ENCODE measurements at places on chromosomes 6 and 20. TPM values are rescaled to one million over a fixed set of nuclear protein-coding genes. Genes with fewer than 3 reads are reported as not detected.

The PDRG1 gene
- 17.7 TPM for total RNA-seq

DNA sequence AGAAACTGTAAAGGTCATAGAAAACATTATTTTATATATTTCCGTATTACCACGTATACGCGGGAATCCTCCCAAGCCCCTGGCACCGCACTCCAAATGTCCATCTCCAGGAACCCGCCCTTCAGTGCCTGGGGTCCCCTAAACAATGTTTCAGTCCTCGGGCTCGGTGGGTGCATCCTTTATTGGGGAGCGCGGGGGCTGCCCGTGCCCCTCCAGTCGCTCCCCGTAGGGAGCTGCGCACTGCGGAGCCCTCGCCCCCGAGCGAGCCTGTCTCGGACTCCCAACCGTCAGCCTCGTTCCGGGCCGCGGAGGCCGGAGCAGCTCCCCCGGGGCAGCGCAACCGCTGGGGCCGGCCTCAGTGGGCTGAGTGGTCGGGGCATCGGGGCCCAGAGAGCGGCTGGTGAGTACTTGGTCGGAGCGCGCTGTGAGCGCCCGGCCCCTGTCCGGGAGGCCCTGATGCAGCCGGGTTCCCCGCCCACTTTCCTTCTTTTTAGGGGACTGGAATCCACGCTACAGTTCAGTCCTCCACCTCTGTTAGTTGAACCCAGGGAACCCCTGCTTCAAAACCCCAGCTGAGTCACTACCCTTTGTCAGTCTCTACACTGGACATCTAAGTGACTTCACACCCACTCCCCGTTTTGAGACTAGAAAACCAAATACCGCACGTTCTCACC, at the start of gene DNAH8:
DNAH8 (plus strand) TSS at position 296 of the 674 bp plus-strand sequence. CDS start 7,499 bp downstream, outside the sequence.
- peak; percentile 57 for DNase-seq

DNA sequence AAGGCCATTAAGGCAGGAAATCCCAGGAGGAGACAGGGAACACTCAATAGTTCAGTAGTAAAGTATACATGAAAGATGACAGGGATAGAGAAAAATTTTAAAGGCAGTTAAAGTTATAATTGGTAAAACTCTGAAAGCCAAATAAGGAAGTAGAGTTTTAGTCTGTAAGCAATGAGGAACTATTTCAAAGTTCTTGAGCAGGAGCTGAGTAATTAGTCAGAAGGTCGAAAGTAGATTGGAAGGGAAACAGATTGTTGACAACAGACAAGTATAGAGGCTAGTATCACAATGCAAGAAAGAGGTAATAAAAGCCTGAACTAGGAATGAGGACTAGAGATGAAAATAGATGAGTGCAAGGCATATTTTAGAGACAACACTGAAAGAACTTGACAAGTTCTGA, 150.3 kb downstream of the CDK19 start:
- no peak for DNase-seq

The MATN4 gene
- 1.2 TPM for total RNA-seq

The ARHGAP18 gene
- total RNA-seq, result 9.6 TPM

GRCh38 chr6:16228709-16229665, 9.4 kb upstream of the GMPR start:
- no peak for DNase-seq

DNA sequence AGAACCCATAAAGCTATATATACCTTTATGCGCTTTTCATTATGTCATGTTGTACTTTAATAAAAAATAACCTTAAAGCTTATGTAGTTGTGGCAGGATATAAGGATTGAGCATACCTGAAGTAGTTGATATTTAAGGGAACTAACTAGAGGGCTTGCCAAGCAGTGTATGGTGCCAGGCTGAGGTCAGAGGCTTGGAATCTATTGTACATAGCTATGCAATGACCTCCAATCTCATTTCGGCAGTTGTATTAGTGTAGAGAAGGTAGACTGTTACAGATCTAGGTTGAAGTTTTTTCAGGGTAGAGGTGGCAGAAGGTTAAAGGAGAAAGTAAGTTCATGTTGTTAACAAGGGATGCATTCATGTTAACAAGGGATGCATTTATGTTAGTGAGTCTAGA, 397.7 kb upstream of the HS3ST5 start:
- DNase-seq, result no peak

GRCh38 chr6:80403365-80403764, 296.9 kb downstream of the BCKDHB start:
- DNase-seq, result no peak

- no peak for DNase-seq
Observed at GRCh38 chr6:34230653-34231371, 5.9 kb upstream of the HMGA1 start.

GRCh38 chr6:148892247-148892646, 145.4 kb downstream of the UST start:
- DNase-seq, result no peak

The ERVFRD-1 gene
- total RNA-seq, result not detected

DNA sequence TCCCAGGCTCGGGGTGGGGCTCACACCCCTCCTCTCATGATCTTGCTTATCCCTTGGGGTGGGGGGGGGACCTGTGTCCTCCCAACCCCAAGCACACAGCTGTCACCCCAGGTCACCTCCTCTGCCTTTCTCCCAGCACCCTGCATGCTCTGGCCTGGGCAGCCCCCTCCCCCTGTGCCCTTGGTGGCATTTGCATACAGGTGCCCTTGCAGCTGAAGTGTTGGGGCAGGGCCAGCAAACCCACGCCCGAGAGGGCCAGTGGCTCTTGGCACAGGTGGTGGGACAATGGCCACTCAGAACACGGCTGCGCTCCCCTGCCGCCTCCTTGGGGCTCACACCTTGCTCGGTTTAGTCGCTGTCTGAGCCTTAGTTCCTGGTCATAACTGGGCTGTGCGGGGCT, 11.3 kb upstream of the MYT1 start:
- DNase-seq, result no peak

- DNase-seq, result no peak
Observed at GRCh38 chr6:81623106-81623759, 129.2 kb downstream of the TENT5A start.

The NKAIN4 gene
- total RNA-seq, result not detected

The HMGCLL1 gene
- total RNA-seq, result not detected

The ACSS1 gene
- 18.2 TPM for total RNA-seq

DNA sequence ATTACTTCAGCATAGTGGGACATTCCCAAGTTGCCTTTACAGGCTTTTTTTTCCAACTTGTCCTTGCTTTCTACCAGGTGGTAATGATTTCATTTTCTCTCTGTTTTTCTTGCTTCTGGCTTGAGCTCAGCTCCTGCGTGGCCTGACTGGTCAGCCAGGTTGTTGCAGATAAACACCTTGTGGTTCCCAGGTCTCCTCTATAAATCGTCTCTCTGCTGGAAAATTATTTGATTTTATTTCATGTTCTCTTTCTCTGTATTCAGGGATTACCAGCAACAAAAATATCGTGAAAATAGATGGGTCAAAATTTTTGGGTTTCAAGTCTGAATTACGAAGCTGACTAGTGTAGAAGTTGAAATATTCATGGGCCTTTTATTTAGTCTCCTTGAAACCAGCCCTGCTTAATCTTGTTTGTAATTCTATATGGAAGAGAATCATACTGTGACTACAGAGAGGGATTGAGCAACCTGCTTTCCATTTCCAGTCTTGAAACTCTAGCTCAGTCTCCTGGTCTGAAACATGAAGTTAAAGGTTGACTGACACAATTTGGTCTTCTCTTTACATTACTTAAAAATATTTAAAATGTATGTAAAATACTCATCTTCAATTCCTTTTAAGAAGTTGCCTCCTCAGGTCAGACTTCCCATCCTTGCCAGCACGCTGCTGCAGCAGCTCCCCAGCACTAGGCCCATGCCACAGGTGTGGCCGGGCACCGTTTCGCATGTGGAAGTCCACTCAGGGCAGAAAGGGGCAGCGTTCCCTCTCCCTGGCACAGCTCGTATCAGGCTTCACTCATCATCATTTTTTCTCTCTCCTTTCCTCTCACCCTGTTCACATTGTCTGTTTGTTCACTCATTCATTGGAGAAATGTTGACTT, 7.1 kb downstream of the DUSP22 start:
- DNase-seq, result no peak

The DEFB124 gene
- not detected for total RNA-seq

The CENPB gene
- total RNA-seq, result 35.0 TPM

- no peak for DNase-seq
Observed at GRCh38 chr6:143283887-143284645, 166.4 kb downstream of the ADAT2 start.

DNA sequence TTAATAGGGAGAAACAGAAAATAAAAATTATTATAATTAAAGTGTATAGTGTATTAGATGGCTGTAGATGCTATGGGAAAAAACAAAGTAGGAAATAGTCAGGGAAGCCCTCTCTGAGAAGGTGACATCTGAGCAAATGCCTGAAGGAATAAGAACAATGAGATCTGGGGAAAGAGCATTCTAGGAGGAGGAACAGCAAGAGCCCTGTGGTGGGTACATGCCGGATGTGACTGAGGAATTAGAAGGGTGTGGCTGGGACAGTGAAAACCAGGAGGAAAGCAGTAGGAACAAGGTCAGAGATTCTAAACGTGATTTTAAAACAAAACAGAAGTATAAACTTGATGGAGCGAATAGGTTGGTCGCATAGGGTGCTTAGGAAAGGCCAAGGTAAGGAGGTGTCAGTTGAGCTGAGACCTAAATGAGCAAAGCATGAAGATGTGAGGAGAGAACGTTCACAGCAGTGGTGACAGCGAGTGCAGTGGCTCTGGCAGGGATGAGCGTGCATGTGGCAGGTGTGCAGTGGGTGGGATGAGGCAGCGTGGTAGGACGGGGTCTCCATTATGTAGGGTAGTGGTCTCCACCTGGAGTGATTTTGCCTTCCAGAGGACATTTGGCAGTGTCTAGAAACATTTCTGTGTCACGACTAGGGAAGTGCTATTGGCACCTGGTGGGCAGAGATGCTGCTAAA, 97.1 kb upstream of the MRPS10 start:
- no peak for DNase-seq

The R3HDML gene
- not detected for total RNA-seq

DNA sequence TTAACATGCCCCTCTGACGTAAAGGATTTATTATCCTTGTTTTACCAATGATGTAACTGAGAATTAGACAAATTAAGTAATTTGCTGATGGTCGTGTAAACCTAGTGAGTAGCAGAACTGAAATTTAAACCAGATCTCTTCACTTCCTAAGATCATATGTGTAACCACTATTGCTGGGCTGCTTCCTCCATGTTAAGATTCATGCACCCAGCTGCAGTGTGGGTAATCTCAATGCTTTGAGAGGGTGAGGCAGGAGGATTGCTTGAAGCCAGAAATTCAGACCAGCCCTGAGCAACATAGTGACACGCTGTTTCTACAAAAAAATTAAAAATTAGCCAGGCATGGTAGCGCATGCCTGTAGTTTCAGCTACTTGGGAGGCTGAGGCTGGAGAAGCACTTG, 97.9 kb downstream of the L3MBTL3 start:
- DNase-seq, result no peak

GRCh38 chr20:63056236-63057170, 49.7 kb upstream of the BHLHE23 start:
- peak; percentile 60 for DNase-seq

DNA sequence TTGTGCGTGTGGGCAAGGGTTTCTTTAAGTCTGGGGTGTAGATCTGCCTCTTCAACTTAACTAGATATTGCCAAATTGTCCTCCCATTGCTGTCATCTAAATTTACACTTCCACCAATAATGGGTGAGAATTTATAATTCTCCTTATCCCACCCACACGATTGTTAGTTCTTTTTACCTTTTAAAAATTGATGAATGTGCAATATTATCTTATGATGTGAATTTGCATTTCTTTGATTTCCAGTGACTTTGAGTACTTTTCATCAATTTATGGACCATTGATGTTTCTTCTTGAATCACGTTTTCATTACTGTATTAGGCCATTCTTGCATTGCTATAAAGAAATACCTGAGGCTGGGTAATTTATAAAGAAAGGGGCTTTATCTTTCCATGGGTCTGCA, 17.2 kb upstream of the TPD52L1 start:
- no peak for DNase-seq

- DNase-seq, result no peak
Observed at GRCh38 chr6:111809264-111809663, 64.0 kb downstream of the FYN start.

DNA sequence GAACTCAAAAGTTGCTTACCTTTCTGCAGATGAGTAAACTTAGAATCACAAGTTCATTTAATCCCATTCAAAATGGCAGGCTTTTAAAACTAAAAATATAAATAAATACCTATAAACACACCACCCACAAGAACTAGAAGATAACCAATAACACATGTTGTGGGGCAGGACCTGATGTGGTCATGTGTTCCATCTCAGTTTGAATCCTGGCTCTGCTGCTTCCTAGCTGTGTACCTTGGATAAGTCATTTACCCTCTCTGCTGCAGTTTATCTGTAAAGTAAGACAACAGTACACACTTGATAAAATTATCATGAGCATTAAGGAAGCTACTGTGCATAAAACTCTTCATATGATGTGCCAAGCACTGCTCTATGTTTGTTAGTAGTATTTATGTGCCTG, 22.0 kb downstream of the TRIM27 start:
- no peak for DNase-seq

- no peak for DNase-seq
Observed at GRCh38 chr6:119174085-119174445, 95.6 kb upstream of the FAM184A start.

Data from activated CD8-positive, alpha-beta T cell treated with anti-CD3 and anti-CD28 coated beads for 36 hours (primary cell).